Left lung (tissue), 14 donors: ENCODE measurements at places on chromosomes 16 and 17. TPM values are rescaled to one million over a fixed set of nuclear protein-coding genes. Genes with fewer than 3 reads are reported as not detected.

- H3K27me3 ChIP-seq, result peaks cover 41% of the 10 kb centered on the region
- H3K4me1 ChIP-seq, result peaks cover 12% of the 10 kb centered on the region
- peak within 1 kb of the TSS; percentile 73 for H3K27ac ChIP-seq
- peak; percentile 93 for DNase-seq
Measured at GRCh38 chr16:86554917-86555703, at the start of gene MTHFSD. Gene MTHFSD (minus strand): TSS chr16:86555235. CDS start chr16:86555184, 51 bp downstream.

DNA sequence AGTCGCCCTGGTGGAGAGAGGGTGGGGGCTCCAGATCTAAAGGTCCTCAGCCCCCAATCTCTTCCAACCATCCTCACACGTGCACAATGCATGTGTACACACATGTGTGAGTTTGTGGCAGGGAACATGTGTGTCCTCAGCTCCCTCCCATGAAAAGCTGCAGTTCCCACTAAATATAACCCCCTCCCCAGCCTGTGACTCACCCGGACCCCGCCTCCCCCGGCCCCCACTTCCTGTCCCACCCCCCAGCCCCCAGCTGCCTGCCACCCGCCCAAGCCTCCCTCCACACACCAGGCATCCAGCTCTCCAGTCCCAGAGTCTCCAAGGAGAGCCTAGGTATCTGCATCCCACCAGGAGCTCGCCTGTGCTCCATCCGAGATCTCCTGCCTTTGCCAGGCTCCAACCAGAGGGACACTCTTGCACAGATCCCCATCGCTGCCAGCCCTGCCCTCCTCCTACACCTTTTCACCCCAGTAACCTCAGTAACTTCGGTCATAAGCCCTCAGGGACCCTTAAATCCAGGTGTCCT, 3.9 kb downstream of the DLG4 start:
- DNase-seq, result no peak
- H3K27me3 ChIP-seq, result no peaks in the 10 kb centered on the region
- H3K4me3 ChIP-seq, result peak overlapping the region; percentile 56
- H3K4me1 ChIP-seq, result peaks cover 16% of the 10 kb centered on the region
- H3K36me3 ChIP-seq, result peaks cover under 1% of the 10 kb centered on the region

- peaks cover 93% of the 10 kb centered on the region for H3K4me1 ChIP-seq
- H3K27ac ChIP-seq, result peak overlapping the region; percentile 60
- H3K4me3 ChIP-seq, result no peak overlapping the region
- H3K27me3 ChIP-seq, result no peaks in the 10 kb centered on the region
Measured at GRCh38 chr17:77445760-77446532, 305.2 kb downstream of the SEC14L1 start.

DNA sequence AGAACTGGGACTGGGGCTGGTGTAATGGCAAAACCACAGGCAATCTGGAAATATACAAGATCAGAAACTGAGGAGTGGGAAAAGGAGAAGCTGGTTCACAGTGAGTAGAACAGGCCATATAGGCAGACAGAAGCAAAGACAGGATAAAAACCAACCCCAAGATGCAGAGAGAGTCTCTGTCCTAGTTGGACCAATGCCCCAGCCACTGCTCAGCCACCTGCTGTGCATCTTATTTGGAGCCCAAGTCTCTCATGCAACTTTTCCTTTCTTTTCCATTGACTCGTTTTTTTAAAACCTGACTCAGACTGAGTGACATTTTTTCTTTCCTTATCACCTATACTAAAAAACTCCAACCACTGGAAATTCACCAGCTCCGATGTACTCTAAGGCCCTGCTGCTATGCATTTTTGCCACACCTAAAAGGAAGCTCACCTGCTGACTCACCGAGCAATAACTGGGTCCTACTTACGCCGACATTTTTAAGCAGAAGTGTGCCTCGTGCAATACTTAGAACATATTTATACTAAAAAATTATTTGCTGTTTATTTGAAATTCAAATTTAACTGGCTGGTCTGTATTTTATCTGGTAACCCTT, 100.8 kb upstream of the XYLT1 start:
- H3K36me3 ChIP-seq, result no peaks in the 10 kb centered on the region
- H3K27me3 ChIP-seq, result no peaks in the 10 kb centered on the region
- H3K27ac ChIP-seq, result no peak overlapping the region
- no peaks in the 10 kb centered on the region for H3K4me1 ChIP-seq
- no peak overlapping the region for H3K4me3 ChIP-seq

GRCh38 chr17:28131599-28131998, 89.1 kb downstream of the NLK start:
- no peaks in the 10 kb centered on the region for H3K4me1 ChIP-seq
- no peak overlapping the region for H3K4me3 ChIP-seq
- H3K27me3 ChIP-seq, result no peaks in the 10 kb centered on the region
- no peak for DNase-seq
- H3K36me3 ChIP-seq, result peaks cover 25% of the 10 kb centered on the region
- H3K27ac ChIP-seq, result no peak overlapping the region

- peak; percentile 17 for DNase-seq
- H3K36me3 ChIP-seq, result no peaks in the 10 kb centered on the region
- H3K4me3 ChIP-seq, result peak overlapping the region; percentile 6
- no peaks in the 10 kb centered on the region for H3K4me1 ChIP-seq
Measured at GRCh38 chr17:48554412-48555257, 9.7 kb upstream of the HOXB2 start.

DNA sequence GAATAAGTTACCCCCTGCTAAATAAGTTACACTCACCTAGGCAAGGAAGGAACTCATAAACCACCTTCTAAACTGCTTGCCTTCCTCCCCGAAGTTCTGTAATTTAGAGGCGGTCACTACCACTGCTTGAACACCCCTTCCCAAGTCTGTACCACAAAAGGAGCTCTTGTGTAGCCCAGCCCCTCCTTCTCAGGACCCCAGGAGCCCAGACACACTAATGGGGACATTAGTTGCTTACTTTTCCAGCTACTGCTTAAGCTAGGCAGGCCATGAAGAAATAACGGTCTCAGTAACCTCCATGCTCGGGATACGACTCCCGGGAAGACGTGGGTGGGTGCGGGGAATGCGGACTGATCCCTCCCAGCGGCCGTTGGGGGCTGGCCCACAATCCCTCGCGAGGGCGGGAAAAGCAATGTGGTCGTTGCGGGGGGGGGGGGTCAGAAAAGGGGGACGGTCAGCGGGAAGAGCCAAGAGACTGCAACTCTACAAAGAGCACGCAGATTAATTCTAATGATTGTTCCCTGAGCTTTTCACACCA, at the start of gene TEX14:
Gene TEX14, minus strand, starts transcription at position 345 of the 538 bp plus-strand sequence. CDS start 40,044 bp downstream, outside the sequence.
- H3K4me1 ChIP-seq, result peaks cover 26% of the 10 kb centered on the region
- no peaks in the 10 kb centered on the region for H3K27me3 ChIP-seq
- H3K36me3 ChIP-seq, result no peaks in the 10 kb centered on the region
- H3K27ac ChIP-seq, result peak within 1 kb of the TSS; percentile 89

GRCh38 chr17:83201206-83202001, 122.0 kb downstream of the METRNL start:
- no peaks in the 10 kb centered on the region for H3K27me3 ChIP-seq
- DNase-seq, result peak; percentile 25
- H3K27ac ChIP-seq, result peak overlapping the region; percentile 99
- H3K4me3 ChIP-seq, result no peak overlapping the region
- peaks cover 69% of the 10 kb centered on the region for H3K4me1 ChIP-seq
- H3K36me3 ChIP-seq, result no peaks in the 10 kb centered on the region

DNA sequence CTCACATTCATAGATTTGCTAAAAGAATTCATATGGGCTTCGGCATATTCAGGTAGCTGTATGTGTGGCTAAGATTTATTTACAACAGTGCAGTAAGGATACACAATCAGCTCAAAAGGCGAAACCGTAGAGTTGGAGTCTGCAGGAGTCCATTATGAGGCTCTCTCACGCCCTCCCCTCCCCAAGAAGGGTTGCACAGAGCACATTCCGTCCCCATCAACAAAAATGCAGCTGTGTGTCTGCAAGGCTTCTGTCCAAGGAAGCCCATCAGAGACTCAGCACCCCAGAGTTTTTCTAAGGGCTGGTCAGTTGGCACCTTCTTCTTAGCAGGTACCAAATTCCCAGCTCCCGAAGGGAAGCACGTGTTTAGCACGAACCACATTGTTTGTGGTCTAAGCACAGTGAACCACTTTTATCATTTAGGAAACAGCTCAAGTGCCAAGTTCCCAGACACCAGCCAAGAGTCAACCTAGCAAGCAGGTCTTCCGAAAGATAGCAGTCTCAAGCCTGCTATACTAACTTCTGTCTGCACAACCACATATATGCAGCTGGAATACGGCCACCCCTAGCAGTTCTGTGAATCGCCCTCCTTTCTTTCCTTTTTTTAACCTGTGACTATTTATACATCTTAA, 28.5 kb upstream of the MEAK7 start:
- H3K4me1 ChIP-seq, result peaks cover 30% of the 10 kb centered on the region
- no peak for DNase-seq
- H3K4me3 ChIP-seq, result no peak overlapping the region
- no peaks in the 10 kb centered on the region for H3K36me3 ChIP-seq

Gene TBC1D26
- total RNA-seq, result not detected

Gene MLYCD
- 6.4 TPM for total RNA-seq

Gene RPUSD1
- total RNA-seq, result 12.6 TPM

Gene KRTAP2-3
- total RNA-seq, result not detected

Gene RHBDF2
- total RNA-seq, result 61.7 TPM
